Fibroblast of lung (primary cell): ENCODE measurements at places on chromosomes 13 and 19.

GRCh38 chr13:99932912-99933311 is 38.7 kb downstream of the ZIC5 start:
- no peak for DNase-seq

DNA sequence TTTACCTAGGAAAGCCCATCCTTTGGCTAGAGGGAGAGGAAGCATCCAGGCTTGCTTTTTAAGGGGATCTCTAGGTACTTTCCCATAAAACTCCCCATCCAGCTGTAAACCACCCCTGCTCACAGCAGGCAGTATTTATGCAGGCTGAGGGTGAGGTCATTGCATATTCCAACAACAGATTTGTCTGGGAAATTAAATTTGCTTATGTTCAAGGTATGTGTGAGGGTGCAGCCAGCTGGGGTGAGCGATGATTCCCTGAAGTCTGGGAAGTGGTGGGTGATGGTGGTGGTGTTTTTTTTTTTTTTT is 96.3 kb upstream of the C1QTNF9B start:
- DNase-seq = peak; percentile 75

GRCh38 chr19:7533281-7533885 is 2.1 kb upstream of the PNPLA6 start:
- DNase-seq = peak; percentile 59

- DNase-seq = peak; percentile 5
Measured at GRCh38 chr13:75963302-75963701, 327.2 kb downstream of the LMO7 start.

- no peak for DNase-seq
Measured at GRCh38 chr19:12163826-12164225, 930 bp downstream of the ZNF136 start.

DNA sequence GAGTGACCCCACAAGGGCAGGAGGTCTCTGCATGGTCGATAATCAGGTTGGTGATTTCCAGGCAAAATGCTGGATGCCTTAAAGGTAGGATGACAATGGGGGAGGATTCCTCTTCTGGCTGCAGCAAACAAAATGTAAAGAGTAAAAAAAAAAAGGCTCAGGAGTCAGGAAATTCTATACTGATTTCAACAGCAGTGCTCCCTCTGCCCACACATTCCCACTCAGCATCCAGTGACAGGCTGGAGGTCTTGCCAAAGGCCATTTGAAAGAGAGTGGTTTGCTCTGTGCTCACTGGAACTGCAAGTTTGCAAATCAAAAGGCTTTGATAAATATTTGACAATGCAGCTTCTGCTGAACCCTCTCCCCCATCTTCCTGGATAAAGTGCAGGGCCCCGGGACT is 135.4 kb downstream of the TNFRSF19 start:
- peak; percentile 39 for DNase-seq

GRCh38 chr13:57630661-57631595 is 616 bp upstream of the PCDH17 start:
- peak; percentile 83 for DNase-seq

- peak; percentile 12 for DNase-seq
Measured at GRCh38 chr13:108176685-108177274, 38.6 kb downstream of the LIG4 start.

DNA sequence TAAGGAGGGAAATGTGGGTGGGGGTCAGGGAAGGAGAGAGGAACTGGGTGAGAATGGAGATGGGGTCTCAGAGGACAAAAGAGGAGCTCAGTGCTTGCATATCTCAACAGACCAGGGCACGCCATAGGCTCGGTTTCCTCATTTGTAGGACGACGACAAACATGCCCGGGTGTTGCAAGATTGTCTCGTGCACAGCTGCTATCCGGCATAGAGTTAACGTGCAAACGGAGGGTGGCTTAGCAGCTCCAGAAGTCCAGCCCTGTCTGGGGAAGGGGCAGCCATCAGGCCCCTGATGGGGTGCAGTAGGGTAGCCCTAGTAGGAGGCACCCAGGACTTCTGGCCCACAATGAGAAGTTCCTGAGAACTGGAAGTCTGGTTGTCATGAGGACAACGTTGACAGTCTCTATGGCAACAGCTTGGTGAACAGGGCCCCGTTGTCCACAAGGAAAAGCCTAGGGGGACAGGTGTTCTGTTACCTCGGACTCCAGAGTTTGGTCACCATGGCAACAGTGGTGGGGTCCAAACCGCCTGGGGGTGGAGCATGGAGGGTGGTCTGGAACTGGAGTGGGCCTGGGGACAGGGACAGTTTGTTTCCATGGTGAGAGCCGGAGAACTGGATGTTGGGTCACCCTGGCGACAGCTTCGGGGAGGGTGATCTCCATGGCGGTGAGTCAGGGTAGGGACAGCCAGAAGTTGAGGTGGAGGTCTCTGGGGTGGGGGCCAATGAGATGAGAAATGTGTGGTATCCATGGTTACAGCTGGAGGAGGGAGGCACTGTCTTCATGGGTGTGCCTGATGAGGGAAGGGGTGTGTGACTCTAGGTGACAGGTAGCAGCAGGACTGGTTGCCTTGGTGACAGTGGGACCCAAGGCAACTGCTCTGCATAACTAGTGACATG is 16.8 kb downstream of the TM6SF2 start:
- DNase-seq = no peak

- peak; percentile 57 for DNase-seq
Measured at GRCh38 chr19:17579661-17580244, 24.3 kb downstream of the COLGALT1 start.

DNA sequence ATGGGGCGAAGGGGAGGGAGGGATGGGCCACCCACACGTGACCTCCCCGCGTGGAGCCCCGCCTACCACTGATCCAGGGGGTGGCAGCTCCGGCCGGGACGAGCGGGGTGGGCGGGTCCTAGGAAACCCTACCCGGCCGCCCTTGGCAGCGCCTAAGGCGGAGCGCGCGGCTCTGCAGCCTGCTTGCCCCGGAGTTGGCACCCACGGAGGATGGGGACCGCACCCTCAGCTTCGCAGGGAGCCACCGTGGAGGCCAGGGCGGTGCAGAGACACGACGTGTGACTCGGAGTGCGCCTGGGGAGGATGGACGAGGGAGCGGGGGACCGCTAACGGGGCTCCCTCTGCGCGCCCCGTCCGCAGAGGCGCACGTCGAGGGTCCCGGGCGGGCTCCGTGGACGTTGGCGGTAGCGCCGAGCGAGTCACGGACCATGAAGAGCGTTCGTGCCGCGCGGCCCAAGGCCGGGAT is at the start of gene RGS9BP:
TSS of gene RGS9BP (plus strand) at position 129 of the 466 bp plus-strand sequence. CDS start 416 bp downstream, outside the sequence.
- peak; percentile 72 for DNase-seq

DNA sequence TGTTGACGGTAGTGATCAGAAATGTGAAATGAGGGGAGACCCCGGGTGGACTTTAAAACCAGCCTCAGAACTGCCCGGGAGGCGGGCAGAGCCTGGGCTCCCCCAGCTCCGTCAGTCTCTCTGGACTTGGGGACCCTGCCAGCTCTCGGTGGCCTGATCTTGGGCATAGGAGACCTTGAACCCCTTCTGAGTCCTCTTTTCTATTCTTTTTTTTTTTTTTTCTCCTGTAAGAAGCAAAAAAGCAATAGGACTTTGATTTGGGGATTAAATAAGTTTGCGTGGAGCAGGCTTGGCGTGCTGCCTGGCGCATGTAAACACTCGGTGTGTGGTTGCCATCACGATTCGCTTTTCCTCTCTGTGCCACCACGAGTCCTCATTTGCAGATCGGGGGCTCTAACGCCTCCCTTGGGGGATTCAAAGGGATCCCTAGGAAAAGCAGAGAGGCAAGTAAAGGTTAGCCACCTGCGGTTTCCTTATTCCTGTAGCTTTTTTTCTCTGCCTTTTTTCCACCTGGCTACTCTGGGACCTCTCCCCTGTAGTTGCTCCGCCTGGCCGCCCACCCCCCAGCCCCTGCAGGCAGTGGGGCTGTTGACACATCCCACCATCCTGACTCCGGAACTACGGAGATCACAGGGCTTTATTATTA is 1.3 kb downstream of the SAFB start:
- DNase-seq = peak; percentile 59

GRCh38 chr13:36840718-36841250 is 21.8 kb downstream of the RFXAP start:
- no peak for DNase-seq

DNA sequence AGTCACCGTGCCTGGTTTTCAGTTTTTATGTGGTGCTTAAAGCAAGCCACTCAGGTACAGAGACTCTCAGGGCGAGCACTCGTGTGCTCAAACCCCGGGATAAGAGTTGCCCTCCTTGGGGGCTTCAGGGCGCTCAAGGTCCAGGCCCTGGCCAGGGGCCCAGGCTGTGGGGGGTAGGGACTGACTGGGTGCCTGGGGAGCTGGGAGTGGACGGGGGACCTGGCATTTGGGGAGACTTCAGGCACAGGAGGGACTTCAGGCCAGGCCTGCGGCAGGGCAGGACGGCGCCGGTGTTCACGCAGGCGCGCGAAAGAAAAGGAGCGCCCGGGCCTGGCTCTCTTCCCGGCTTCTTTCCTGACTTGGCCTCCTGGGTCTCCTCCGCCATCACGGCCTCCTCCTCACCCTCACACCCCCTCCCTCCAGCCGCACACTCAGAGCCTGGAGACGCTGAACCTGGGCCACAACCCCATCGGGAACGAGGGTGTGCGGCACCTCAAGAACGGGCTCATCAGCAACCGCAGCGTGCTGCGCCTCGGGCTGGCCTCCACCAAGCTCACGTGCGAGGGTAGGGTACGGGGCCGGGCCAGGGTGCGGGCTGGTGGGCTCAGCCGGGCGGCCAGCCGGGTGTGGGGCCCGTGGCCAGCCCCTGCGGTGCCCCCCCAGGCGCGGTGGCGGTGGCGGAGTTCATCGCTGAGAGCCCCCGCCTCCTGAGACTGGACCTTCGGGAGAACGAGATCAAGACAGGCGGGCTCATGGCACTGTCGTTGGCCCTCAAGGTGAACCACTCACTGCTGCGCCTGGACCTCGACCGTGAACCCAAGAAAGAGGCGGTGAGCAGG is 16.1 kb downstream of the NKPD1 start:
- no peak for DNase-seq

- peak; percentile 18 for DNase-seq
Measured at GRCh38 chr19:41882568-41883462, at the start of gene ARHGEF1. ARHGEF1 (plus strand) TSS chr19:41883184; CDS start chr19:41888083, 4,899 bp downstream.

- DNase-seq = peak; percentile 15
Measured at GRCh38 chr19:10189616-10190015, 5.1 kb downstream of the DNMT1 start.

- peak; percentile 55 for DNase-seq
Measured at GRCh38 chr13:48160606-48161278, 65.8 kb upstream of the MED4 start.

DNA sequence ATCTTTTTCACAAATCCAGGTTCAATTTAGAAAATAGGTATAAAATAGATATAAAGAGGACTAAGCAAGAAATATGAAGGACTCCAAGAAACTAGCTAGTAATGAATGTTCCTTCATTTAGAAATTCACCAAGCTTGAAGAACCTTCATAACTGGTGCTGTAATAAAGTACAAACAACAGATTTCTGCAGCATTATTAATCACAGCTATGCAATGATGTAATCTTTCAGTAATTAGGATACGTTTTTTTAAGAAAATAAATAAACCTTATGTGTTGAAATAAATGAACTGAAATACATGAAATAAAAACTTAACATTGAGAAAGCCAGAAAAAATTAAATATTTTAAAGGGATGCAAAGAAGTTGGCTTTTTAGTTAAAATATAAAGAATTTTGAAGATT is 236.1 kb downstream of the RGCC start:
- DNase-seq = peak; percentile 39

DNA sequence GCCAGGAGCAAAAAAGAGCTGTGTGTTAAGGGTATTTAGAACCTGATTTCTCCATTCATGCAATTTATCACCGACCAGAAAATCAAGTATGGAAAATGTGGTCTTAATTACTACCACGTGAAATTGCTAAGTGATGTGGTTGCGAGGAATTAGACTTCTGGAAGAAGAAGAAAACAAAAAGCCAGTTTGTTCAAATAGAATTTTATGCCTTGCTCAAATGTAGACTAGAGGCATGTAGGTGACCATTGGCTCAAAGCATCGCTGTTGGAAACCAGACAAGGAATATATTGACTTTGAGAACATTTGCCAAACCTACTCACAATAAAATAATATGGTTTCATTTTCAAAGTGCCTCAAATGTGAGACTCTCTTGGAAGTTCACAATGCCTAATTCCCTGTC is 57.3 kb upstream of the LRCH1 start:
- DNase-seq = no peak

DNA sequence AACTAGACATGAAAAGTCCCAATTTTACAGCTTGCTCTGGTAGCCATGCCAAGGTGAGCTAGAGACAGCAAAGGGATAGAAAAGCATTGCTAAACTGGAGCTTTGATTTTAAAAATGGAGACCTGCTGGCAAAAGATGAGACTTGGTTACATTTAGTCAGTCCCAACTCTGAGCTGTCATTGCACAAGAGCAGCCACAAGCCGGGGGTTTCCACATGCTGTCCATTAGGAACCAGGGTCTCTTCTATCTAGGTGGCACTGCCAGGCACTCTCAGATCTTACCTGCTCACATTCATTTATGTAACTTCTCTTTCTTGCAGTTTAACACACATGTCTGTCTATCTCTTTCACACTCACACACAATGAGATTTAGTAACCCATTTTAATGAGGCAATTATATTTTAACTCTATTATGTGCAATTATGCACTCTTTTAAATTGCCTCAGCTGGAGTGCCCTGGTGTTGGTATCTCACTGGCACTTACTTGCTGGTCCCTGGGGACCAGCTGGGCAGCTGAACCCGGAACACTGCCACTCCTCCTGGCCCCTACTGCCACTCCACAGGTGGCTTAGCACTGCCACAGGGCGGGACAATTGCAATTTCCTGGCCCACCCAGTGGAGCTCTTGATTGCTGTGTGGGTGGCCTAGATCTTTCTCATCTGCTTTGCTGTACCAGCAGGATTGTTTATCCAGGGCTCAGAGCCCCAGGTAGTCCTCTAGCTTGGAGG is 112.5 kb downstream of the COG6 start:
- DNase-seq = no peak

DNA sequence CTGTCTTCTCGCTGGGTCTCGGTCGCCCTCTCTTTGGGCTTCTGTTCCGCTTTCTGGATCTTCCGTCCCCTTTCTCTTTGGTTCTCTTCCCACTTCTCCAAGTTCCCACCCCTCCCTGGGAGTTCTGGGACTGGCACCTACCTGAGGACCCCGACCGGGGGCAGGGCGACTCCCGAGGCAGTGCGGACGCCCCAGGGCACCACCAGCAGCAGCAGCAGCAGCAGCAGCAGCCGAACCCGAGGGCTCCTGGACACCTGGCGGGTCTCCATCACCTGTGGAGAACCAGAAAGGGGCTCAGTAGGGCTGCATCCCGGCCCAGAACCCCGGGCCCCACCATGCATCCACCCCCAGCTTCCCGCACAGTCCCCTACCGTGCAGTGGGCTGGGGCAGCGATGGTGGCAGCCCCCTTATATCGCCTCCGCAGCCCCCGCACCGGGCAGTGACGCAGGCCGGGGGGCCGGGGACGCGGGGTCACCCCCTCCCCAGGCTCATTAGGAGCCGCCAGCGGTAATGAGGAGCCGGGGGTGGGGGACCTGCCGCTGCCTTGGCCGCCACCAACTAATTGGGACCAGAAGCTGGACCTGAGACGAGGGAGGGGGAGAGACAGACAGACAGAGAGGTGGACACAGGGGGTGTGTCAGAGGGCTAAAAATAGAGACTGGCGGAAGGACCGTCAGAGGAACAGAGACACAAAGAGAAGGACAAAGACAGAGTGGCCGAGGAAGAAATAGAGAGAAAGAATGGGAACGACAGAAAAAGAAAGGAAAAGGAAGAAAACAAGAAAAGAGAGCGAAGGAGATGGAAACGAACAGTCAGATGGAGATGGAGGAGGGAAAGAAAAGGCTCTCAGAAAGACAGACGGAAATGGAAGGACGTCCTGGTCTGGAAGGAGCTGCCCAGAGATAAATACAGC is at the start of gene PTH2:
TSS of gene PTH2 (minus strand) at position 371 of the 914 bp plus-strand sequence. CDS start at position 269, 102 bp downstream.
- DNase-seq = no peak
